Mesenteric fat pad (tissue), 1 donor: ENCODE measurements at places on chromosomes 13 and 19. TPM values are rescaled to one million over a fixed set of nuclear protein-coding genes. Genes with fewer than 3 reads are reported as not detected.

- DNase-seq, result no peak
These were observed 228.7 kb downstream of the LACC1 start for GRCh38 chr13:44108331-44108858.

GRCh38 chr13:110027470-110028240 lies 241.3 kb upstream of the IRS2 start:
- no peak for DNase-seq

GRCh38 chr13:76934671-76935070 lies 13.6 kb upstream of the ACOD1 start:
- DNase-seq, result no peak

DNA sequence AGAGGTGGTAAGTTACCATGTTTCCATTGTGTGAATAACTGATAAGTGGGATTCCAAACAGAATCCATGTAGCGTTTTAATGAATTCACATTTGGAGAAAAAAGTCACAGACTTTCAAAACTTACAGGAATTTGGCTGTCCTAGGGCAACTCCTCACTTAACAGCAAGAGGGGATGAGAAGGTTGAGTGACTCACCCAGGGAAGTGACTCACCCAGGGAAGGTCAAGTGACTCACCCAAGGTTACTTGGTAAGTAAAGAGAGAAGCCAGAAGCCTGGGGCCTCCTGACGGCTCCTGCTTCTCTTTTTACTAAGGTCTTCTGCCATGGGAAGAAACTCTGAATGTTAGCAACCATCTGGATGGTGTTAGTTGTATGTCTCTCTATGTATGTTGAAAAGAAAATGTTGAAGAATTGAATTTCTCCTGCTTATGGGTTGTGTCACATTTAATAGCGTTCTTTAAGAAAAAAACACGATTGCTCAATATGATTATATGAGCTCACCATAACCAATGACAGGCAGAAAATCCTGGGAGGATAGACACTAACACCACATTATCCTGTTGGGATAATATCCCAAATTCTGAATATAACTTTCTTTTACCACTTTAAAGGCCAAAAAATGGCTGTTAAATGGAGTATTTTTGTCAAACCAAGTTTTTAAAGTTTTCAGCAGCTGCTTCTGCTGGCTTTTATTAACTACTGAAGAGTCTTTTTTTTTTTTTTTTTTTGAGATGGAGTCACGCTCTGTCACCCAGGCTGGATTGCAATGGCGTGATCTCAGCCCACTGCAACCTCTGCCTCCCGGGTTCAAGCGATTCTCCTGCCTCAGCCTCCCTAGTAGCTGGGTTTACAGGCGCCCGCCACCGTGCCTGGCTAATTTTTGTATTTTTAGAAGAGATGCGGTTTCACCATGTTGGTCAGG lies 195.6 kb downstream of the GGACT start:
- no peak for DNase-seq

GRCh38 chr13:20149762-20150161 lies 11.1 kb downstream of the GJA3 start:
- no peak for DNase-seq

DNA sequence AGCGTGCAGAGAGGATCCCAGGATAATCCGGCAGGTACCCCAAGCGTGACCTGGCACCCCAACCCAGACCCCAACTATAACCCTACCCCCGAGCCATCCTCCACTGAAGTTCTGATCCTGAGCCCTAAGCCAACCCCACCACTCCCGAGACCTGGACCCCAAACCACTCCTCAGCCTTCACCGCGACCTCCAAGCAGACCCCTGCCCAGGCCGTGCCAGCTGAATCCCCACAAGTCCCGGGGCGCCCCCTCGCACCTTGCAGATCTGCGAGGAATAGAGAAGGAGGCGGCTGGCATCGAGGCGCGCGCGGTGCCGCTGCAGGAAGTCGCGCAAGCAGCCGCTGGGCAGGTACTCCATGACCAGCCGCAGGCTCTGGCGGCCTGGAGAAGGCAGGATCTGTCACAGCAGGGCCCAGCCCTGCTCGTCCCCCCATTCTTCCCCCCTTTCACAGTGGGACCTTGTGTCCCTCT lies 10.1 kb upstream of the INSL3 start:
- DNase-seq, result no peak

DNA sequence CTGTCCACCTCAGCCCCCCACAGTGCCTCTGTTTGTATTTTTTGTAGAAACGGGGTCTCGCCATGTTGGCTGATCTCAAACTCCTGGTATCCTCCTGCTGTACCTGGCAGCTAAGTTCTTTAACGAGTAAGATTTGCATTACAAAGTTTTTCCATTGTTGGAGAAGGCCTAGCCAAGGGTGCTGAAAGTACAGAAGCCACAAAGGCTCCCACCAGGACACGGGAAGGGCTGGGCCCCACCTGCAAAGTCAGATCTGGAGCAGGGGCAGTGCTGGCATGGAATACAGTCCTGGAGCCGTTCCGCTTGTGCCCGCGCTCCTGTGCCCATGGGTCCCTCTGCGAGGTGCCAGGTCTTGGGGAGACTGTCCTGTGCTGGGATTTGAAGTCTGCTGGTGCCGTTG lies 12.1 kb downstream of the FZR1 start:
- DNase-seq, result no peak

- DNase-seq, result no peak
These were observed 7.9 kb upstream of the FBXL3 start for GRCh38 chr13:77034881-77035280.

DNA sequence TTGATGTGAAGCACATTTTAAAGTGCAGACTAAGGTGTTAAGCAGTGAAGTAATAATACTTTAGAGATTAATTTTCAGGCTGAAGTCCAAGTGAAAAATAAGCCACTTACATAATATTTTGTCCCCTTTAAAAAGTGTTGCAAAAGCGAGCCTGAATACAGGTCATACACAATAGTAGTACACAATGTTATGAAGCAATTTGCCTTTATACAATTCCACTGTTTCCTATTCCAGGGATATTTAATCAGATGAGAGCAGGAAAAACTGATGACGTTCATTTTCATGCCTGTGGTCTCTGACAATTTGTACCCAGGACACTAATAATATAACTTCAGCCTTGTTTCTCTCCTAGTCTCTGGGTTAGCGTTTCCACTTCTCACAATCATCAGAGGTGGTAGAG lies 916.7 kb downstream of the PCDH9 start:
- no peak for DNase-seq

DNA sequence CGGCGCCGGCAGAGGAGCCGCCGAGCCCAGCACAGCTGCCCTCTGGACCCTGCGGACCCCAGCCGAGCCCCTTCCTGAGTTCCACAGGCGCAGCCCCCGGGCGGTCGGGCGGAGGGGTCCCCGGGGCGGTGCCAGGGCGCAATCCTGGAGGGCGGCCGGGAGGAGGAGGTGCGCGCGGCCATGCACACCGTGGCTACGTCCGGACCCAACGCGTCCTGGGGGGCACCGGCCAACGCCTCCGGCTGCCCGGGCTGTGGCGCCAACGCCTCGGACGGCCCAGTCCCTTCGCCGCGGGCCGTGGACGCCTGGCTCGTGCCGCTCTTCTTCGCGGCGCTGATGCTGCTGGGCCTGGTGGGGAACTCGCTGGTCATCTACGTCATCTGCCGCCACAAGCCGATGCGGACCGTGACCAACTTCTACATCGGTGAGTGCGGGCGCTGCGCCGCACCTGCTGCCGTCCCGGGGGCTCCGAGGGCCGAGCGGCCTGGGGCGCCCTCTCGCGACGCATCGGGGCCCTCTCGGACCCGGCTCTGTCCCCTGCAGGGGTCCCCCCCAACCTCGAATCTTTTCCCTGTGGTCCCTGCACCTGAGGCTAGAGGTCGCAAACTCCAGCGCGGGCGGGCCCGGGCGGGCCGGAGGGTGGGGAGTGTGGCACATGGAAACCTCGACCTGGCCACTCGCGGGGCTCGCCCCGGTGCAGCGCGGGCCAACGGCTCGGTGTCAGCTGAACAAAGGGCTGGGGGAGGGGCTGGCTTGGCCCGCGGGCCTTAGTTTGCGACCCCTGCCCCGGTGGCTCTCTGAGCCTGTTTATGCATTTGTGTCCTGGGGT lies at the start of gene KISS1R:
Gene KISS1R (plus strand): TSS at position 11 of the 829 bp plus-strand sequence. CDS start 170 bp downstream, at position 181.
- DNase-seq, result no peak

DNA sequence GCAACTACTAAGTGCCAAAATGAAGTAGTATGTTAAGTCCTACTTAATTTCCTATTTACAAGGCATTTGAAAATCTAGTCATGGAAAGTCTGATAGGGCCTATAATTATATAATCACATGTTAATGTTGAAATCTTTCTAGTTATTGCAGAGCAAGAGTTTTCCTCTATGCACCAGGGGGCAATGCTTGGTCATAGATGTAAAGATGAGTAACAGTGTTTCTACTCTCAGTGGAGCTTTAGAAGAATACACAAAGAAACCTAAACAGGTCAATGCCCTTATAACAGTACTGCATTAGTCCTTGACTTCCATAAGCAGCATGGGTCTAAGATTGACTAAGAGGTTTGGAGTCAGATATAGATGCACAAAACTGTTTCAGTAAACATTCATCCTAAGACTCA lies 218.7 kb downstream of the KCTD12 start:
- no peak for DNase-seq

GRCh38 chr19:5321851-5322681 lies 18.5 kb downstream of the PTPRS start:
- DNase-seq, result no peak

DNA sequence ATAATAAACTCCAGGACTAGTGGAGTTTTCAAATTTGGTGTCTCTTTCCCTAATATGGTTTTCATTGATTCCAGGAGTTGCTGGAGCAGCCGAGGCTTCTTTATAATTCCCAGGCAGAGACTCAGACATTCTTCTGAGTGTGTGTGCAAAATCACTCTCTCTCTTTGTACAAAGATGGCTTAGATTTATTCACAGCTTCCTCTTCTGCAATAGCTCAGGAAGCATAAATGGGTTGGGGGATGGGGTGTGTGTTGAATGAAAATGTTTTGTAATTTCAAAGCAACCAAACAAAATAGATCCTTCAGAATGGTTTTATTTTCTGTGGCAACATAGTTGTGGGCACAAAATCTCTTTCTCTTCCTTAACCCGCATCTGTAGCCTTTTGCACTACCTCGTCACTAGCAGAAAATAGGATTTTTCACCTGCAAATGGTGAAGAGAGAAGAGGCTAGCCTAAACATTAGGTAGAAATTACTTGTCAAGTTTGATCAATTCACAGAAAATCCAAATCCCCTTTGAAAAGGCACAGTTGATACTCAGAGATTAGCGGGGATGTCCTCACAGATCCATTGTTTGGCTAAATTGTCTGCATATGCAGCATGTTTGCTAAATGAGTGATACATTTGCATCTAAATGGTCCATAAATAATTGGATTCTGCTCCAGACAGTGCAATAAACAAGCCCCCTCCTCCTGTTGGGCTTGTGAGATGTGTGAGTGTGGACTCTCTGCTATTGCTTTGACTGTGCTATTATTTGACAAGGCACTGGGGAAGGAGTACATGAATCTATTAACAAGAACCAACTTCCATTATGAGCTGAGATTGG lies 66.7 kb downstream of the CBY2 start:
- DNase-seq, result no peak

CASP14 gene
- total RNA-seq, result not detected

NHLRC3 gene
- total RNA-seq, result 27.5 TPM

ZNF99 gene
- total RNA-seq, result 0.10 TPM

C19orf73 gene
- total RNA-seq, result not detected

KLK4 gene
- total RNA-seq, result not detected
